ENCODE measurements at places on chromosomes 2 and 18.

GRCh38 chr2:241762933-241763369 lies 13.7 kb upstream of the GAL3ST2 start:
- peak; percentile 51 for DNase-seq

DNA sequence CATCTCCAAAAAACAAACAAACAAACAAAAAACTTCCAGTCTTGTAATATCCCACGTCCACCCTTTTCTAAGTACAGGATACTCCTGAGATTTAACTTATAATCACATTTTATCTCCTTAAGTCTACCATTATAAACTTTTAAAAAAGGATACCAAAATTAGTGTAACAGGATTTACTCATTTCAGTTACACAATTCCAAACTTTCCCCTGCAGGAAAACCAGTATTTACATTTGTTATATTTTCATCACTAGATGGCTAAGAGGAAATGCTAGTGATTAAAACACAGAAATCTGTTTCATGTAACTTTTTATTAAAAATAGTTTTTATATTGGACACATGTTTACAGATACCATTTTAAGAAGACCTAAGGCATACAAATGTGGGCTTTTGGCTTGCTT lies 27.5 kb downstream of the CFAP36 start:
- no peak for DNase-seq

GRCh38 chr2:30664761-30665358 lies 142.4 kb downstream of the CAPN13 start:
- DNase-seq: no peak

GRCh38 chr18:74994502-74995418 lies 214.2 kb downstream of the PTGR3 start:
- DNase-seq: no peak

GRCh38 chr2:18520451-18521425 lies 39.7 kb downstream of the RDH14 start:
- DNase-seq: peak; percentile 61

All from stimulated activated CD8-positive, alpha-beta memory T cell treated with anti-CD3 and anti-CD28 coated beads, Interleukin-7, amount 100 ng/mL, for 1 hour (primary cell).